Pons (tissue), 1 donor: ENCODE measurements at places on chromosomes 3 and 15.

GRCh38 chr3:97815149-97815917 is 6.5 kb upstream of the CRYBG3 start:
- no peak for DNase-seq

GRCh38 chr15:94029495-94029894 is 201.9 kb upstream of the MCTP2 start:
- no peak for DNase-seq

- no peak for DNase-seq
Measured at GRCh38 chr15:62453981-62454380, 288.9 kb upstream of the C2CD4B start.

- no peak for DNase-seq
Measured at GRCh38 chr3:197335428-197336132, 37.2 kb upstream of the DLG1 start.

DNA sequence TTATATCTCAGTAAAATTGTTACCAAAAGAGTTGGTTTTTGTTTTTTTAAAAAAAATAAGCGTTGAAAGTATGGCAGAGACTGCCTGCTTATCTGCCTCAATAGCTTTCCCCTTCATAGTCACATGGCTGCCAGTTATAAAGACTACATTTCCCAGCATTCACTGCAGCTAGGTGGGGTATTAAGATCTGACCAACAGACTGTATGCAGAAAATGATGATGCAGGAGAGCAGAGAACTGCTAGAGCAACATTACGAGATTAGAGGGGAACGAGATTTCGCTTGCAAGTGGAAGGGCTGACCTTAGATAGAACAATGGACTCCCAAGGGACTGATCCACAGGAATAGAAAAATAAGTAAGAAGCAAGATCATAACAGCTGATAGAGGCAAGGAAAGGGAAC is 14.3 kb downstream of the RHOA start:
- DNase-seq: peak; percentile 32

GRCh38 chr3:121855555-121855954 is 20.5 kb downstream of the EAF2 start:
- no peak for DNase-seq

DNA sequence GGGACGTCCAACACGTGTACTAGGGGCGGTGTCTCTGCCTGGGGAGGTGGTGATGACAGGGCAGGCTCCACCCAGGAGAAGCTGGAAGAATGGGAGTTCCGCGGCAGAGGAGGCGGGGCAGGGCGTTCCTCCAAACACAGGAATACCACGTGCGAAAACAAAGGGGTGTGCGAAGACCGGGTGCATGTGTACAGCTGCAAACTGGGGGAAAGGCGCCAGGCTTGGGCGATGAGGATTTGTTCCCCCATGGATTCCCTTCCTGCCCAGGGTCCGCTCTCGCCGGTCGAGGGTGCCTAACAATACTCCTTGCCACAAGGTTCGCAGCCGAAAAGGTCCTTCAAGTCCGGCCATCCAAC is 500 bp upstream of the ZSCAN2 start:
- no peak for DNase-seq

GRCh38 chr15:75069301-75069925 is 46.0 kb downstream of the PPCDC start:
- DNase-seq: peak; percentile 65

DNA sequence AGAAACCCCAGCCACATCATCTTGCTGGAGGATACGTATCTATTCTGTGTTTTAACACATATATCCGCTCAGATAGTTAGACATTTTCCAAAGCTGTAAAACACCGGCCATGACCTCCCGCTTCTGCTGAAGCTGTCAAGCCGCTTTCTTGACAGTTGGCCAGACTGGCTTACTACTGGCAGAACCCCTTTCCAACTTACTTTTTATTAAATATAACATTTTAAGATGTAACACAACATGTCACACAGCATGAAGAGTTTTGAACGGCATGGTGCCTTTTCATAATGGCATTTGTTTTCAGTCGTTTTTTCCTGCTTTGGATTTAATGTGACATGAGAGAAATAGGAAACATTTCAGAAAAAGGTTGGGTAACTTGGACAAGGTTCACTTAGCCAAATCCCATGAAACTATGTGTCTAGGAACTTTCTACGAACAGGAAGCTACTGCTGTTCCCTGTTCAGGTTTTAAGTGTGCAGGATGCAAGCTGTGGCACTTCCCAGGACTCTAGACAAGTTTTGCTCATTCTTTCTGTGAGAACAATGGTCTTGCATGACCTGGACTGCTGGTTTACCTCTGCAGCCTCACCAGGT is 281.4 kb downstream of the THSD4 start:
- DNase-seq: no peak

DNA sequence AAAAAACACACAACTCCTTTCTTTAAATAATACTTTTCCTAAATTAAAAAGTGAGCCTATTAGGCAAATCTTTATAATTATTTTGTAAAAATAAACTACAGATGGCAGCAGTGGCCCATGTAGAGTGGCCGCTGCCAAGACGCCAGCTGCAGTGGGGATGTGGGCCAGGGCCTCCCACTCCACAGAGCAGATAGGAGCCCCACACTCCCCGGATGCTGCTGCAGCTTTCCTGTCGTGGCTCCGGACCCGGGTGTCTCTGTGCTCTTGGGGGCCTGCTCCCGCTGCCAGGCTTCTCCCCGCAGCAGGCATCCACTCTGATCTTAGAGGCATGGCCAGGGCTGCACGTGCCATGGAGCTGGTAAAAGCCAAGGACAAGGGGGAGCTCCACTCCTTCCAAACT is 67.5 kb downstream of the PROS1 start:
- DNase-seq: no peak

- no peak for DNase-seq
Measured at GRCh38 chr15:42082141-42082540, 12.2 kb downstream of the PLA2G4D start.

GRCh38 chr3:155428563-155428962 is 135.1 kb upstream of the STRIT1 start:
- DNase-seq: no peak

DNA sequence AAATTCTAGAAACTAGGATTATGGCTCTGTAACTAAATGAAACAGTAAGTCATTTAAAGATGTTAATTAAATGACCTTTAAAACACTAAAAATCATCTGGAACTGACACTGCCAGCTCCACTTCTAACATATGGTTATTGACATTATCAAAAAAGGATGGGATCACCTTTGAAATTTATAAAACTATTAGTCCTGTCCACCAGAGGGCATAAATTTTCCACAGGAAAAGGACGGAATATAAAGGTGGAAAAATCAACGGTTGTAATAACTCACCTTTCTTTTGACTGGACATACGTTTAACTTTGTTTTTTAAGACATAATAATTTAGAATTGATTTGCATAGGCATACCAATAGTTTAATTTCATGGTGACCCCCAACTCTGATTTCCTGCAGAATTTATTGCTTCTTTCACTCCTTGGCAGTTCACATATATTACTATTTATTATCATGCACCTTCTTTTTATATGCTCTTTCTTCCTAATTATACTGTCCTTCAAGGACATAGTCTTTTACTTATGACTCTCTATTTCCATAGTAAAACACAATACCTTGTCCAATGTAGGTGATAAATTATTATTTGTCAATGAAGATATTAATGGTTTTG is 345.7 kb downstream of the CADM2 start:
- DNase-seq: no peak

- DNase-seq: no peak
Measured at GRCh38 chr15:101169495-101170071, 82.3 kb downstream of the CHSY1 start.

GRCh38 chr3:126316501-126316939 is 40.7 kb downstream of the KLF15 start:
- no peak for DNase-seq

DNA sequence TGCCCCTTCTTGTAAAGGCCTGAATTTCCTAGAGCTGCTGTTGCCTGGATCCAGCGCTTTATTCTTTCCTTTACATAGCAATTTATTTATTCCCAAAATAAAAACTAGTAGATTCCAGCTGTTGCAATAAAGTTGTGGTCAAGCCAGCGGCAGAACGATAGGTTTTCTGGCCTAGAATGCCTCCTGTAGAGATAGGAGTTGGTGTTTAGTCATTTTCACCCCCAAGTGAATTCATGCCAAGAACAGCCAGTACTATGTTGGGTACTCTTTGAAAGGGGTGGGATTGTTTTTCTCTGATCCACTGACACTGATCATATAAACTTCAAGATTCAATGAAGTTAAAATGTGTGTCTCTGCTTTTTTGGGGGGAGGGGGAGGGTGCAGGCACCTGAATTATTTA is 69.7 kb downstream of the KLHL25 start:
- no peak for DNase-seq

DNA sequence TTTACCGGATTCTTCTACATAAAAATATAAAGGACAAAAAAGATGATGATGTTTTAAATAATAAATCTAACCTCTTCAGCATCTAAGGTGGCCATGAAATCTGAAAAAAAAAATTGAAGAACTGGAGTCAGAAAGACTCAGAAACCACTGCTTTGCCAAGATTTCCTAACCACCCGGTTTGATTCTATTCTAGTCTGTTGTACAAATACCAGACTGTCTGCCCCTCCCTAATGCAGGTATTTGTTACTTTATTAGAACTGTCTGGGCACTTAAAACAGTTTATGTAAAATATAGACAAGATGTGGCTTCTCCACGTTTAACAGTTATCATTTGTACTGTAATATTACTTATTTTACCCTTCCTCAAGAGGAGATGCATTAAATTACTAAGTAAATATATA is 48.8 kb downstream of the UACA start:
- no peak for DNase-seq

- no peak for DNase-seq
Measured at GRCh38 chr3:159191447-159191846, 389.6 kb downstream of the MFSD1 start.

GRCh38 chr15:48721061-48721810 is 75.7 kb upstream of the FBN1 start:
- no peak for DNase-seq

- DNase-seq: no peak
Measured at GRCh38 chr3:125643172-125643571, 47.9 kb upstream of the OSBPL11 start.
